ENCODE measurements at places on chromosomes 1 and 21.
A peak's percentile ranks its signal among the peaks of the same experiment; 100 is the strongest.

- no peak for DNase-seq
These were observed 2.1 kb downstream of the SH3BGRL3 start for GRCh38 chr1:26281971-26282370.

DNA sequence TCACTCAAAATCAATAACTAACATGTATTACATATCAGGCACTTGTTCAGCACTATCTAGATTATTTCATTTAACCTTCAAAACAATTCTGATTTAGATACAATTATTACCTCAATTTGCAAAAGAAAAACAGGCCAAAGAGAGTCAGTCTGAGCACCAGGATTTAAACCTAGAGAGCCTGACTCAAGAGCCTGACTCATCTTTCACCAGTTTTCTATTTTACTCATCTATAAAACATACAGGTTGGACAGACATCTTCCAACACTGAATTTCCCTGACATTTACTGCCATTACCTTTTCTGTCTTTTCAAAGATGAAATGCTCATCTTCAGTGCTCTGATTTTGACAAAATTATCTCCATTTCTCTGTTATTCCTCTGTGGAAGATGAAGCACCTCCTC is 116.5 kb downstream of the MRPL39 start:
- DNase-seq, result no peak

- DNase-seq, result no peak
These were observed 689 bp upstream of the GPR137B start for GRCh38 chr1:236141447-236142252.

- DNase-seq, result peak; percentile 74
These were observed 115.7 kb downstream of the SLC30A10 start for GRCh38 chr1:219812491-219813203.

DNA sequence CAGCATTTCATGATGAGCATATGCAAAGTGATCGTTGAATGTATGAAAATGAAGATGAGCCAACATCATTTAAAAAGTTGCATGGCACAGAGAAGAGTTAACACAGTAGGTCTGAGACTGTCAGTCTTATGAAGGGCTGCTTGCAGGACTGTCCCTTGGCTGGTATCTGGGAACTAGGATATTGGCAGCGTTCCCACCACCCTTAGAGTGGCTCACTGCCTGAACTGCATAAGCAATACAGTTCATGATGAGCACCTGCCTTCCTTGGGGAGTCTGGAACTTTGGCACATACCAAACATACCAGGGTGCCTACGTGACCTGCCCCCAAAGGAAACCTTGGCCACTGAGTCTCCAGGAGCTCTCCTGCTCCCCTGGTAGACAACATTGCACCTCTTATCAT is 161.8 kb downstream of the DSCAM start:
- DNase-seq, result peak; percentile 48

DNA sequence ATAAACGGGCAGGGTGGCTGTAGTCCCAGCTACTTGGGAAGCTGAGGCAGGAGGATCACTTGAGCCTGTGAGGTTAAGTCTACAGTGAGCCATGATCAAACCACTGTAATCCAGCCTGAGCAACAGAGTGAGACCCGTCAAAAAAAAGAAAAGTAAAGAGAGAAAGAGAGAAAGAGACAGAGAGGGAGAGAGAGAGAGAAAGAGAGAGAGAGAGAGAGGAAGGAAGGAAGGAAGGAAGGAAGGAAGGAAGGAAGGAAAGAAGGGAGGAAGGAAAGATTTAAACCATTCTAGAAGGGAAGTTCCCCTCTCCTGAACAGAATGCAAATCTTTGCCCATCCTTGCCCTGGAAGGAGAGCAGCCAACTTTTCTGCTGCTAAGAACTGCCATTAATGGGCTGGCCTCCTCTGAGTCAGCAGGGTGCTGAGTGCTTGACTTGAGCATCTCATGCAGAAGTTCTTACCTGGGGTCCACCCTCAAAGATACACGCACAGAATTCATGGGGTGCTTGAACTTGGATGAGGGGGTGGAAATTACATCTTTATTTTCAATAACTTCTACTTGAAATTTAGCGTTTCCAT is 24.5 kb upstream of the TARDBP start:
- DNase-seq, result no peak

- DNase-seq, result no peak
These were observed 94.4 kb downstream of the BARHL2 start for GRCh38 chr1:90622666-90623065.

DNA sequence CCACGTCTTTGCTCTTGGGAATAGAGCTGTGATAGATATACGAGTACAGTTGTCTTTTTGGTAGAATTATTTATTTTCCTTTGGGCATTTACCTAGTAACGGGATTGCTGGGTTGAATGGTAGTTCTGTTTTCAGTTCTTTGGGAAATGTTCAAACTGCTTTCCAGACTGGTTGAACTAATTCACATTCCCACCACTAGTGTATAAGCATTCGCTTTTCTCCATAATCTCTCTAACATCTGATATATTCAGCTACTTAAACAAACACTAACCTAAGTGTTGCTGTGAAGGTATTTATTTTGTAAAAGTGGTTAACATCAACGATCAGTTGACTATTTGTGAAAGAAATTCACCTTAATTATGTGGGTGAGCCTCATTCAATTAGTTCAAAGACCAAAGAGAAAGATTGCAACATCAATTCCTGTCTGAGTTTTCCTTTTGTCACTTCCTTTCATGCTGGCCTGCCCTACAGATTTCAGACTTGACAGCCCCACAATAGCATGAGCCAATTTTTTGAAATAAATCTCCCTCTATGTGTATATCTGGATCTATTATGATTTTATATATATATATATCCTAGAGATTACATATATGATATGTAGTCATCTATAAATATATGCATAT is 26.7 kb upstream of the DUSP10 start:
- no peak for DNase-seq

DNA sequence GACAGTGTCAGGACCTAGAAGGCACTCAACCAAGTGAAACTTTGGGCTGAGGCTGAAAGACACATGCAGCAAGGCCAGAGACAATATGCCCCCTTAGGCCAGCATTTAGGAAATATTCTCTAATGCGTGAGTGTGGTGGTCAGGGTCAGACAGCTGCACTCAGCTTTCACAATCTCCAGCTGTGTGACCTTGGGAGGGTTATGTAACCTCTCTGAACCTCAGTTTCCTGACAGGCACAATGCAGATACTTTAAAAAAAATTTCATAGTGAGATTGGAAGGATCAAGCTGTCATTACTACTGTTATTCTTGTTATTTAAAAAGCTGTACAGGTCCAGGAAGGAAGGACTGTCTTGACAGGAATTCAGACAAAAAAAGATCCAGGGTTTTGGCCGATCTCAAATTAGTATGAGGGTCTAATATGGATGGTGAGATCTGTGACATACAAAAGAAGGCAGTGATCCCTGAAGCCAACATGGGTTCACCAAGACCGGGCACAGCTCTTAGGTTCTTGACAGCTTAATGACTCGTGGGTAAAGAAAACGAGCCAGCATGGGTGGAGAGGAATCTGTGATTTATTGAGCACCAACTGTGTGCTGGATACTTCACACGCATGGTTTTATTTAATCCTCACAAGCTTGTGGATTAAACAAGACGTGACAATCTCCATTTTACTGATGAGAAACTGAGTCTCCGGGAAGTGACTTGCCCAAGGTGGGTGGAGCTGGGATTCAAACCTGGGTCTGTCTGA is 54.6 kb upstream of the POU3F1 start:
- no peak for DNase-seq

DNA sequence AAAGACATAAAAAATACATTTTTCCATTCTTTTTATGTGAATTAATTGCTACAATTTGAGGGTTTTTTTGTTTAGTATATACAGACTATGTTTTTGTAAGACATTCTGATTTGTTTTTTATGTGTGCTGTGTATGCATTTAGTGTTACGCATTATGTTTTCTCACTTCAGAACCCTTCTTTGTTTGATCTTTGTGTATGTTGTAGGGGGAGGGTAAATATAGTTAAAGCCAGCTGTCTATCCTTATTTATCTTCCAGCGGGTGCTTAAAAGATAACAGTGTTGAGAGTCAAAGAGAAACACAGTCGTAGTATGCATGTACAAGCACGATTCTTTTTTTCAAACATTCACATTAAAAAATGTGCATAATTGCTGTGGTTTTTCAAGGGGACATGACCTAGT is 97.5 kb upstream of the KIAA1614 start:
- DNase-seq, result no peak

GRCh38 chr1:170698301-170699275 is 34.7 kb downstream of the PRRX1 start:
- no peak for DNase-seq

DNA sequence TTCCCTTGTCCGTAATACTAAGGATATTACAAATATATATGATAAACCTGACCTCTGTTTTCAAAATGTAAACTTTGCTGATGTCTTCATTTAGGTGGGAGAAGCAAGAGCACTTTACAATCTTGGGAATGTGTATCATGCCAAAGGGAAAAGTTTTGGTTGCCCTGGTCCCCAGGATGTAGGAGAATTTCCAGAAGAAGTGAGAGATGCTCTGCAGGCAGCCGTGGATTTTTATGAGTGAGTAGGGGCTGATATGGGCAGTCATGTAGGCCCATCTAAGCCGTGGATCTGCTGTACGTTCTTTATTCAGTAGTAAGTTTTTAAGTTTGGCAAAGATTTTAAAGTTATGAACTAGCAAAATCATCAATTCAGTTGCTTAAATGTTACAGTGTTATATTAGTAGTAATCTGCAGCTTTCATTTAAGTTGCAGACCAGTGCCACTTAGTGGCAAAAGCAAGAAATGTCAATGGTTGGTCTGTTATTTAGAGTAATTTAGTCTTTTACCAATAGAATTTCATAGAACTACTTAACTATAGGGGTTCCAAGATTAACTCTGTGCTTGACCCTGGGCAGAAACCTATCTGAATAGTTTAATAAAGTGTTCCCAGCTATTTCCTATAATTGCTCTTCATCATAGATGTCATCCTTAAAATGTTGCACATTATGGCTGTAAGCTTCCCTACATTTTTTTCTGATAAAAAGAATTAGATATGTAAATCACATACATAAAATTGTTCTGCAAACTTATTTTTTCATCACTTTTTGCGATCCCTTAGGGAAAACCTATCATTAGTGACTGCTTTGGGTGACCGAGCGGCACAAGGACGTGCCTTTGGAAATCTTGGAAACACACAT is 21.3 kb downstream of the GPSM2 start:
- peak; percentile 52 for DNase-seq

DNA sequence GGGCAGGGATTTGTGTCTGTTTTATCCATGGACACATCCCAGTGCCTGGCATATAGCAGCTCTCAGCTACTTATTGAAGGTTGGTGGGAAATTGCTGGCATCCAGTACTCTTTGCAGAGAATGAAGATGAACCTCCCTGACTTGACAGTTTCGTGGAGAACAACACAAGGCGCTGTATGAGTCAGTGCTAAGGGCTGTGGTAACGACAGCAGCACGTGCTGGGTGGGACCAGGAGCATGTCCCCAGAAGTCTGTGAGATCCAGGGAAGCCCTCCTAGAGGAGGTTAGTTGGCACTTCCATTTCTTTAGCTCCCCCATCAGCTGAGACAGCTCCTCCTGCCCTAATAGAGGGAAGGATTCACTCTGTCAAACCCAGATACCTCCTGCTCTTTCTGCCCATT is 25.9 kb upstream of the IL19 start:
- no peak for DNase-seq

- DNase-seq, result no peak
These were observed 338.6 kb downstream of the TBX15 start for GRCh38 chr1:118649369-118650106.

DNA sequence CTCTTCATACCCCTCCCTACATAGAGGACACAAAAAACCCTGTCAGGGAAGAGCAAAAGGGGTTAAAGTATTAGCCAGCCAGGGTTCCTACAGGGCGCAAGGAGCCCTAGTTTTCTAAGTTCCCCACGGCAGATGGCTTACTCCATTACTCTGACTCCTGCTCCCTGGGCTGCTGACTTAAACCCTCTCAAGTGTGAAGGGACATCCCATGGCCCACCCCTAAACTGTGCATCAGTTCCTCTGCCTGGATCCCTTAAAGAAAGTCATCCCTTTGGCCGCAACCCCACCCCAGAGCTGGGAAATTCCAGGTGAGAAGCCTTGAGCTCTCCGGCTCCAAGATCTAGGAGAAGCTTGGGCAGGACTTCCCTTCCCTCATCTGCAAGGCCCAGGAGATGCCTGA is 236.0 kb downstream of the TOMM20 start:
- no peak for DNase-seq

- no peak for DNase-seq
These were observed 58.2 kb downstream of the NFASC start for GRCh38 chr1:204928671-204929486.

GRCh38 chr21:43981871-43982210 is 30.3 kb upstream of the TRAPPC10 start:
- no peak for DNase-seq

DNA sequence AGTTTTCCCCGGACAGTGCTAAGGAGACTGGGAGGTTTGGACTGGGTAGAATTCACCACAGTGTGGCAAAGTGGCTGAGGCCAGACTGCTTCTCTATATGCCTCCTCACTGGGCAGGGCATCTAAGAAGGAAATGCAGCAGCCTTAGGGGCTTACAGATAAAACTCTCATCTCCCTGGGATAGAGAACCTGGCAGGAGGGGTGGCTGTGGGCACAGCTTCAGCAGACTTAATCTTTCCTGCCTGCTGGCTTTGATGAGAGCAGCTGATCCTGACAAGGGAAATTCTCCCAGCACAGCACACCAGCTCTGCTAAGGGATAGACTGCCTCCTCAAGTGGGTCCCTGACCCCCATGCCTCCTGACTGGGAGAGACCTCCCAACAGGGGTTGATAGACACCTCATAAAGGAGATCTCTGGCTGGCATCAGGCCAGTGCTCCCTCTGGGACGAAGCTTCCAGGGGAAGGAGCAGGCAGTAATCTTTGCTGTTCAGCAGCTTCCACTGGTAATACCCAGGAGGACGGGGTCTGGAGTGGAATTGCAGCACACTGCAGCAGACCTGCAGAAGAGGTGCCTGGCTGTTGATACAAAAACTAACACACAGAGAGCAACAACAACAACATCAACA is 25.2 kb downstream of the KIFAP3 start:
- no peak for DNase-seq

- peak; percentile 54 for DNase-seq
These were observed 139.1 kb downstream of the KAZN start for GRCh38 chr1:14737561-14738094.

GRCh38 chr1:42137766-42138165 is 15.4 kb upstream of the GUCA2B start:
- DNase-seq, result no peak

DNA sequence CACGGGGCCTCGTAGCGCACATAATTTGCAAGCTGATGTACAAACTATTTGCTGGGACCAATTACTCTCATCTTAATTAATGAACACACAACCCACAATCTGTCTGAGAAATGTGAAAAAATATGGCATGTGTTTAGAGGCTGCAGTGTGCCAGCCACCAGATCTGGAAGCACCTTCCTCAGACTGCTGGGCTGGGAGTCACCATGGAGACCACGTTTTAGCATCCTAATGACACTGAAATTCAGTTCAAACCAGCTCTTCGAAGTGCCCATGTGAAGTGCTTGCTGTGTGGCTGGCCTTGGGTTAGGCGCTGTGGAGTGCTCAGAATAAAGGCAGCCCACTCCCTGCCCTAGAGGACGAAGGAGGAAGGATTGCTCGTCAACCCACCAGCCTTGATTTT is 482.4 kb downstream of the OMA1 start:
- DNase-seq, result no peak

GRCh38 chr21:46210378-46211136 is 18.0 kb downstream of the LSS start:
- no peak for DNase-seq
